ENCODE measurements at places on chromosomes 16 and 17.

GRCh38 chr16:17989255-17989654 is 347.3 kb downstream of the NPIPA8 start:
- no peak for DNase-seq

DNA sequence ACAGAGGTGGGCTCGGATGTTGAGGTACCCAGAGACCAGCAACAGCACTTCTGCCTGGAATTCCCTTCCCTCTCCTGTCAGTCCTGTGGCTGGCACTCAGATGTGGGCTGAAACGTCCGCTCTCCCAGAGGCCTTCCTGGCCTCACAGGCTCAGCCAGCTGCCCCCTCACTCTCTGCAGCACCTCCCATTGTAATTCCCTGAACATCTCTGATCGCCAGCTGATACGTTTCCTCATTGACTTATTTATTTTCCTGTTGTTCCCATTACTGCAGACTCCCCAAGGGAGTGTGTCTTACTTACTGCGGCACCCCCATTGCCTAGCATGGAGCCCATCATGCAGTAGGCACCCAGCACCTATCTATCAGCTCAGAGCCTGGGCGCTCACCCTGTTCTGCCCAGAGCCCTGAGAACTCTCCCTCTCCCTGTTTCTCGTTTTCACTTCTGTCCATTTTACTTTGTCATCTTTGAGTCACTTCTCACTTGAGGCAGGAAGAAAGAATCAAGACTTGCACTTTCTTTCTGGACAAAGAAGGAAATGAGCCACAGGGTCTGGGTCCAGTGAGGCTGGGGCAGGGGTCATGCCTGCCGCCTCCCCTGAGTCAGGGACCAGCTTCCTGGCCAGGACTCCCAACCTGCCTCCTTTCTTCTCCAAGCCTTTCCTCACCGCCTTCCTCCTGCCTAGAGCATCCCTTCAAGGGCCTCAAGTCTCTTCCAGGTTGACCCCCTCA is 10.2 kb downstream of the CDH5 start:
- DNase-seq = no peak

DNA sequence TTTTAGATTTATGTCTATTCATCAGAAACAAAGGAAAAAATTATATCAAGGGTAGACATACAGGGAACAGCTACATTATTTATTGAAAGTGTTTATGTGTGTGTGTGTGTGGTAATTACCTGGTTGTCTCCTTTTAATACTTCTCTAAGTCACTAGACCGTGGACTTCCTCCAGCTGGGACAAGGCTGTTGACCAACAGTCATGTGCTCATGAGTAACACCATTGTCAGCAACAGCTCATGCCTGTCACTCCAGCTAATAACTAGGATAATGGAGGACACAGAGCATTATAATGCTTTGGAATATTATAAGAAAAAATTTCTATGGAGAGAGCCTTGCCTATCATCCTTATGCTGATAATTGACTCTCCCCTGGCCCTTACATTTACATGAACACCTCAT is 125.3 kb upstream of the SALL1 start:
- DNase-seq = no peak

DNA sequence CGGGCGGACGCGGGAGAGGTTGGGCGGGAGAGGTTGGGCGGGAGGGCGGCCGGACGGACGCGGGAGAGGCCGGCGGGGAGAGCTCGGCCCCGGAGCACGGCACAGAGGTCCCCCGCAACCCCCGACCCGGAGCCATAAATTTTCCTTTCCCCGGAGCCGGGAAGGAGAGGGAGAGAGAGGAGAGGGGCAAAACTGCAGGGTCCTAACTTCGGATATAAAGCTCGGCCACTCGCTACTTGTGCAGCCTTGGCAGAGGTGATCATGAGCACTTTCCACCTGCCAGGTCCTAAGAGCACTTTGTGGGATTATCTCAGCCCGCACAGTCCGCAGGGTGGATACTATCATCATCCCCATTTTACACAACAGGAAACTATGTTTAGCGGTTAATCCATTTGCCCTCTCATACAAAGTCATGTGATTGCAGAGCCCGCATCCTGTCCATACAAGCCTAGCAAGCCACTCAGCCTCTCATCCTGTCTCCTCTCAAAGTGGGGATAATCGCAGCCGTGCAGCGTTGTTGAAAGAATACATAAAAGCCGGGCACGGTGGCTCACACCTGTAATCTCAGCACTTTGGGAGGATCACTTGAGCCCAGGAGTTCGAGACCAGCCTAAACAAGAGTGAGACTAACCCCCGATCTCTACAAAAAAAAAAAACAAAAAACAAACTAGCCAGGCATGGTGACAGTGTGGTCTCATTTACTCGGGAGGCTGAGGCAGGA is 780 bp upstream of the DCAKD start:
- DNase-seq = no peak

GRCh38 chr16:87824016-87824990 is 45.0 kb downstream of the SLC7A5 start:
- no peak for DNase-seq

DNA sequence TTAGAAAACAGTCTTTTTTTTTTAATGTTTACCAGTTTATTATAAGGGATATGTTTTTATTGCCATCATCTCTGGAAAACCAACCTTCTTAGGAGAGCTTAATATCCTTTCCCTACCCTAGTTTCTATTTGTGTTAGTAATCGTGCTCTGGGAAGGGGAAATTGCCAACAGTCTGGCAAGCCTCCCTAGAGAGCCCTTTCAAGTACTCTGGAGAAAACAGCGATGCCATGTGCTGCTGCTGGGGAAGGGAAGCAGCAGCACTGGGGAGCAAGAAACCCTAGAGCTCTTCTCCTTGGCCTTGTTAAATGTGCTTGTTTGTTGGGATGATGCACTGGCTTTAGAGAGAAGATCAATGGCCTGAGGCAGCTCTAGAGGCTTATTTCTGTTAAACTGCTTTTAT is 10.3 kb downstream of the RETREG3 start:
- DNase-seq = no peak

DNA sequence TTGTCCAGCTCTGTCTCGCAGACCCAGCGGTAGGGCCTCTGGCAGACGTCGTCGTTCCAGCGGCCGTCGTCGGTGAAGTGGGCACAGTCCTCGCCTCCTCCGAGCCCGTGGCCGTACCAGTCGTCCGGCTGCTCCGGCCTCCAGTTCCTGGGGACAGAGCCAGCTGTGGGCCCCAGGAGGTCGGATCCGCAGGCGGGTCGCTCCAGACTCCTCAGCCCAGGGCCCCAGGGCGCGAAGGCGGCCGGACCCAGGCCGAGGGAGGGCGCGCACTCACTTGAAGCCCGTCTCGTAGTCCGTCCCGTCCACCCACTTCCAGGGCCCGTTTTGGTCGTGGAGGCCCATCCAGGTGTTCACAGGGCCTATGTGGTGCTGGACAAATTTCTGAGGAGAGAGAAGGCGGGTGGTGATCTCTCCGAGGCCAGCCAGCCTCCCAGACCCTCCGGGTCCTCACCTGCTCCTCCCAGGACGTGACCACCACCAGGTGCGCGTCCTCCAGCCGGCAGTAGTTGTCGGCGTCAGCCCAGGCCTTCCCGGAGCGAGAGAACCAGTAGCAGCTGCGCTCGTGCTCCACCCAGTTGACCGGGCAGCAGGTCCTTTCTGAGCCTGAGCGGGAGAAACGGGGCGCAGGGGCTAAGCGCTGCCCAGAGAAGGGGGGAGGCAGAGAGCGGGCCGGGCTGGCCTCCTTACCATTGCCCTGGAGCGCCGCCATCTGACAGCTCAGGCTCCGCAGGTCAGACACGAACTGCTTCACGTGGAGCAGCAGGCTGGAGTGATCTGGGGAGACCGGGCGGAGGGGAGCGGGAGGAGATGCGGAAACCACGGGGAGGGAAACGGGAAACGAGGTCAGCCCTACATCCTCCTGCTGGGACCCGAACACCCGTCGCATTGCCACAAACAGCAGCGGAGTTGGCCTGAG is 5.2 kb downstream of the ASGR1 start:
- no peak for DNase-seq

- no peak for DNase-seq
Measured at GRCh38 chr17:71110326-71110725, 941.0 kb downstream of the KCNJ2 start.

- DNase-seq = no peak
Measured at GRCh38 chr16:11719171-11719570, 23.5 kb downstream of the TXNDC11 start.

GRCh38 chr16:81460075-81460474 is 15.5 kb downstream of the CMIP start:
- DNase-seq = no peak

- no peak for DNase-seq
Measured at GRCh38 chr17:42989726-42990652, 8.2 kb upstream of the RPL27 start.

GRCh38 chr16:75810342-75810741 is 84.1 kb upstream of the CPHXL start:
- no peak for DNase-seq

DNA sequence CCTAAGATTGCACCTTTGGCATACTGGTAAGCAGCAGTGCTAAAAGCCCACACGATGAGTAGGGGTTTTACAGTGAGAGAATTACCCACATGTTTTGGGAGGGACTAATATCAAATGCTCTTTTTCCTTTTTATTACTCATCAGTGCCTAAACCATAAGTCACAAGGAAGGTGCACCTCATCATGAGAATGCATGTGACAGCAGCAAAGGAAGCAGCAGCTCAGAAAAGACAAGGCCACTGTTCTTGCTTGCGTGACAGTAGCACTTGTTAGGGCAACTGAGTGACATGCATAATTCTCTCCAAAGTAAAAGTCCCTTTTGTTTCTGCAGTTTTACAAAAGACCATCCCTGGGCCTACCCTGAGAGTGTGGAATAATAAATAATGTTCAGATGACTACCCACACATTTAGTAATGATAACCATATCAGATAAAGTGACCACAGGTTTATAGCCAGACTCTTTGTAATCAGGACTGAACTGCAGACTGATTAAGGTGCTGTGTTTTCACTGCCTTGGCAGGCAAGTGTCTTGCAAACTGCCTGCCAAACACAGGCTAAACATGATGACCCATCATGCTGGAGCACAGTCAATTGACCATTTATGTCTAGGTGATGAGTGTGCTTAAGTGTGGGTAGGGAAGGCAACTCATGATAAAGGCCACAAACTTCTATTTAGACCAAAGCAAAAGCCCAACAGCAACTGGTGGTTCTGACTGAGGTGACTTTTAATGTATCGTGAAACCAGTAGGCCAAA is 1751.4 kb downstream of the TP53TG3F start:
- DNase-seq = no peak

- DNase-seq = no peak
Measured at GRCh38 chr16:58411736-58412614, 19.7 kb downstream of the GINS3 start.

DNA sequence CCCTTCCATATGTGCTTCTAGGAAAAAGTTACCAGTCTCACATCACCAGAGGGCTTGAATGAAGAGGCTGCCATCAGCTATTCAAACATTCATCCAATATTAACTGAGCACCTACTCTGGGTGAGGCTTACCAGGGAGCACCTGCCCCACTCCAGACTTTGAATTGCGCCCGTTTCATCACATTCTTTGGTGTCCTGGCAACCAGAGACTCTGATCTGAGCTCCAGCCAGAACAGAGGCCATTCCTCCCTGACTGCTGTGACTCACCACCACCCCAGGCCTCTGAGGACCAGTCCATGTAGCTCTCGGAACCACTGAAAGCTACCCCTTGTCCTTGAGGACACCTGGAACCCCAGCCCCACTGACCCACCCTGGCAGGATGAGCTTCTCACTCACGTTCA is at the start of gene C16orf96:
Gene C16orf96 (plus strand): TSS at position 229 of the 400 bp plus-strand sequence. CDS start 150 bp downstream, at position 379.
- DNase-seq = no peak

DNA sequence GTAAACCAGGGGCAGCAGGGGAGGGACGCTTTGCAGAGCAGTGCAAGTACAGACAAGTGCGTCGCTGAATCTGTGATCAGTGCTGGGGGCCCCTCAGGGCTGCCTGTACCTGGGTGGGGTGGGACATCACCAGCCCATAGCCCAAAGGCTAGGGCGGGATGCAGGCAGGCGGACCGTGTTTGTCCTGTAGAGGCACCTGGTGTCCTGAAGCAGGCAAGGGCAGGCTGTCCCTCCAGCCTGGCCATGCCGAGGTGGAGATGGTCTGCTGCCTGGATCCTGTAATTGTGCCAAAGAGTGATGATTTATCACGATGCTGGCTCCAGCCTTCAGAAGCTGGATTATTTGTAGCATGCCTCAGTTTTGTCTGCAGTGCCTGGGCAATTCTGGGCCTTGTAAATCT is 137.9 kb upstream of the GSE1 start:
- DNase-seq = no peak

Data from activated T-cell treated with anti-CD3 and anti-CD28 coated beads, Interleukin-2, amount 50 U/mL, for 4 hours (primary cell).